Heart right ventricle (tissue), 16 donors: ENCODE measurements at places on chromosomes 7 and 10. TPM values are rescaled to one million over a fixed set of nuclear protein-coding genes. Genes with fewer than 3 reads are reported as not detected.

GRCh38 chr10:31187182-31187581 lies 131.8 kb upstream of the ZEB1 start:
- peak overlapping the region; percentile 16 for H3K27ac ChIP-seq
- H3K27me3 ChIP-seq: no peaks in the 10 kb centered on the region
- H3K4me1 ChIP-seq: peaks cover 8% of the 10 kb centered on the region
- H3K36me3 ChIP-seq: no peaks in the 10 kb centered on the region

DNA sequence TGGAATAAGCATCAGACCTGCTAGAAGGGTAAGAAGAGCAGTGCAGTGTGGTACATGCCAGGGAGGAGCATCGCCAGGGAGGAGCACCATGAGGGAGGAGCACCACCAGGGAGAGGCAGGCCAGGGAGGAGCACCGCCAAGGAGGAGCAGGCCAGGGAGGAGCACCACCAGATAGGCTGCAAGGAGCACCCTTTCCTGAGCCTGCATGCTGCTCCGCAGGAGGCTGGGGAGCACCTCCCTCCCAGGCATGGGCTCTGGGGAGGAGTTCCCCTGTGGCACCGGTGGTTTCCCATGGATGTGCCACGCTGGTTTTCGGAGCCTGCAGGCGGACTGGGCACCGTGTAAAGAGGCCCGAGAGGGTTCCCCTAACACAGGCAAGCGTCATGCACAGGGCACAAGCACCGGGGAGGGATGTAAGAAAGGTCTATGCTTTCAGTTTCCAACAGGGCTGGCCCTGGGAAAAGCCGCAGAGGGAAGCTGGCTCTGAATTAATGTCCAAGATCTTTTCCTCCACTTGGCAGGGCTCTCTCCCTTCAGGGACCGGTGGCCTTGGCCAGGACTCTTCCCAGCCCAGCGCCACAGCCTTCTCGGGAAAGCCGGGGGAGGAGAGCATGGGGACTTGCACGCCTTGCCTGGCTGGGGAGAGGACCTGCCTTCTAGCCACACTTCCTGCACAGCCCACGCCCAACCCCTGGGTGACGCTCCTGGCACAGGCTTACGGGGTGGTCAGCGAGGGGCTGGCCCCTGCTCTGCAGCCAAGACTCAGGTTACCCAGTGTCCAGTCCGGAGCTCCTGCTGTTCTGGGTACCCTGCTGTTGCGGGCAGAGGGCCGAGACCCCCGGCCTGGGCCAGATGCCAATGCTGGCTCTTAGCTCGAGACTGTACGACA lies 11.5 kb upstream of the GPER1 start:
- peak; percentile 47 for DNase-seq
- H3K4me1 ChIP-seq: peaks cover 13% of the 10 kb centered on the region
- peak overlapping the region; percentile 5 for H3K4me3 ChIP-seq
- no peaks in the 10 kb centered on the region for H3K27me3 ChIP-seq
- H3K36me3 ChIP-seq: no peaks in the 10 kb centered on the region

DNA sequence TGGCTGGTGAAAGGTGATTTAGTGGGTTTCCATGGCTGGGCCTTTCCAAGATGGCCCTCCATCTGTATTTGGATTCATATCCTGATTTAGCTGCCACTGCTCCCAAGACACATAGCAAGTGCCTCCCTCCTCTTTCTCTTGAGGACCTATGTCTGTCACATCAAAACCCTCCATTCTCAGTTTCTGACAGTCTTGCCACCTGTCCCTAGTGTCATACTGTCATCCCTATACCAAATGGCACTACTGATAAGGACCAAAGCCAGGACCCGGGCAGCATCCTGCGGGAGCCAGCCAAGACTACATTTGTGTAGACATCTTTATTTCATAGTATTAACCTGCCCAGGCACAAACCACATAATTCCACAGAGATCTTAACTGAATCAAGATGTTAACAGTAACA lies 34.8 kb downstream of the PNLIPRP2 start:
- peaks cover 12% of the 10 kb centered on the region for H3K27me3 ChIP-seq
- no peaks in the 10 kb centered on the region for H3K36me3 ChIP-seq
- no peaks in the 10 kb centered on the region for H3K4me1 ChIP-seq
- H3K27ac ChIP-seq: no peak overlapping the region
- DNase-seq: no peak

DNA sequence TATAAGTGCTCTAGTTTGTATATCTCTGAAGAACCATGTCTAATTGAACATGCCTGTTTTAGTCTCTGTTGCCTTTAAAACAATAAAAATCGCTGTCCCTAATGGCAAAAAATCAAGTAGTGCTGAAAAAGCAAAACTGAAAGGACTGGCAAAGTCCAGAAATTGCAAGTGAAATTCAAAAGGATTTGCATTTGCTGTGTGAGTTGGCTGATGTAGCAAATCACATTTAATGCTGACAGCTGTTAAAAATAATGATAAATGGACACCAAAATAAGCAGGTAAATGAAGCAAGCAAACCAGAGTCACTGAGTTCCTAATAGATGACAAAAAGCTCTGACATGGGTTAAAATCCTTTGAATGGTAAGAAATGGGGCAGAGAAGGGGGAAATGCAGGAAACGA lies 874.1 kb downstream of the GRM8 start:
- H3K36me3 ChIP-seq: no peaks in the 10 kb centered on the region
- DNase-seq: no peak
- no peaks in the 10 kb centered on the region for H3K4me1 ChIP-seq
- no peak overlapping the region for H3K27ac ChIP-seq
- H3K27me3 ChIP-seq: no peaks in the 10 kb centered on the region
- no peak overlapping the region for H3K4me3 ChIP-seq

- no peaks in the 10 kb centered on the region for H3K27me3 ChIP-seq
- no peaks in the 10 kb centered on the region for H3K36me3 ChIP-seq
- H3K4me1 ChIP-seq: peaks cover 23% of the 10 kb centered on the region
- H3K4me3 ChIP-seq: no peak overlapping the region
- peak; percentile 63 for DNase-seq
These were observed 8.1 kb downstream of the IL2RA start for GRCh38 chr10:6053816-6054631.

DNA sequence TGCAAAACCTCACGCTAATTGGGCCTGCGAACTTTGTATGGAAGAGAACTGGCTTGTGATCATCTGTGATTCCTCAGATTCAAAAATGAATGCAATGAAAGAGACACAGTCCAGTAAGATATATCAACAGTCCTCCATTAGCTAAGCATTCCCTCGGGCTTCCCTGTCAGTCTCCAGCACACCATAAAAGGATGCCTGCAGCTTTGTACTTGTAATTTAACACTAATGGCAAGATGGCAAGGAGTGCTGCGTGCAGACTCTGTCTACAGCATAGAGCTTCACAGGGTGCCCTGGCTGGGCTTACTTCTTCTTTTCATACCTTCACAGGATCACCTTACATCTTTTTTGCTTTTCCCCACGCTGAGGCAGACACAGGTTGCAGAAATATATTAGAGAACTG lies 200.0 kb downstream of the GFRA1 start:
- no peaks in the 10 kb centered on the region for H3K4me1 ChIP-seq
- H3K36me3 ChIP-seq: no peaks in the 10 kb centered on the region
- DNase-seq: no peak
- no peak overlapping the region for H3K27ac ChIP-seq
- H3K4me3 ChIP-seq: no peak overlapping the region

GRCh38 chr10:25902002-25902401 lies 32.0 kb upstream of the MYO3A start:
- no peak overlapping the region for H3K4me3 ChIP-seq
- no peaks in the 10 kb centered on the region for H3K4me1 ChIP-seq
- H3K27me3 ChIP-seq: no peaks in the 10 kb centered on the region
- H3K36me3 ChIP-seq: no peaks in the 10 kb centered on the region
- DNase-seq: no peak
- no peak overlapping the region for H3K27ac ChIP-seq

GRCh38 chr10:66762218-66762729 lies 163.6 kb upstream of the LRRTM3 start:
- DNase-seq: no peak
- no peak overlapping the region for H3K27ac ChIP-seq
- H3K36me3 ChIP-seq: peaks cover 5% of the 10 kb centered on the region

GRCh38 chr10:123683459-123683858 lies 17.3 kb downstream of the GPR26 start:
- H3K4me3 ChIP-seq: no peak overlapping the region
- H3K27ac ChIP-seq: no peak overlapping the region
- no peaks in the 10 kb centered on the region for H3K36me3 ChIP-seq
- DNase-seq: no peak

DNA sequence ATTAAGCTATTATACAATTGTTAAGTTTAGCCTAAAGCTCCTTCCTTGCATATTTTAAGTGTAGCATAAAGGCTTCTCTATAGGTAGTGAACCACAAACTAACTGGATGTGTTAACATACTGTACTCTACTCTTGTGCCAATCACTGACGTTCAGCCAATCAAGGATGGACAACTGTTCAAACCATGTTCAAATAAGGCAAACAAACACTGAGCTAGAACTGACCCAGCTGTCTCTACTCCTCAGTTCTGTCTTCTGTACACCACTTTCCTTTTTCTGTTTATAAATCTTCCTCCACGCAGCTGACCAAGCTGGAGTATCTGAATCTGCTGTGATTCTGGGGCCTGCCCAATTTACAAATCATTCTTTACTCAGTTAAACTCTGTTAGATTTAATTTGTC lies 188.7 kb upstream of the MBL2 start:
- no peak for DNase-seq
- H3K36me3 ChIP-seq: no peaks in the 10 kb centered on the region
- no peaks in the 10 kb centered on the region for H3K4me1 ChIP-seq
- H3K27me3 ChIP-seq: no peaks in the 10 kb centered on the region
- H3K4me3 ChIP-seq: no peak overlapping the region

DNA sequence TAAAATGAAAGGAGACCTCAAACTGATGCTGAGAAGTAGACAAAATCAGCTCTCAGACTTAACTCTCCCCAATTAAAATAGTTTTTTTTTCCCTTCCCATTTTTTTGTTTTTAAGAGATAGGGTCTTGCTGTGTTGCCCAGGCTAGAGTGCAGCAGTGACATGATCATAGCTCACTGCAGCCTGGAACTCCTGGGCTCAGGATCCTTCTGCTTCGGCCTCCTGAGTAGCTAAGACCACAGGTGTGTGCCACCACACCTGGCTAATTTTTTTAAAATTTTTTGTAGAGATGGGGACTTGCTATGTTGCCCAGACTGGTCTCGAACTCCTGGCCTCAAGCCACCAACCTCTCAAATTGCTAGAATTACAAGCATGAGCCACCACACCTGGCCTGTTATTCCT lies 61.1 kb downstream of the NHLRC2 start:
- H3K4me3 ChIP-seq: no peak overlapping the region
- DNase-seq: no peak
- H3K27me3 ChIP-seq: no peaks in the 10 kb centered on the region
- no peaks in the 10 kb centered on the region for H3K36me3 ChIP-seq

DNA sequence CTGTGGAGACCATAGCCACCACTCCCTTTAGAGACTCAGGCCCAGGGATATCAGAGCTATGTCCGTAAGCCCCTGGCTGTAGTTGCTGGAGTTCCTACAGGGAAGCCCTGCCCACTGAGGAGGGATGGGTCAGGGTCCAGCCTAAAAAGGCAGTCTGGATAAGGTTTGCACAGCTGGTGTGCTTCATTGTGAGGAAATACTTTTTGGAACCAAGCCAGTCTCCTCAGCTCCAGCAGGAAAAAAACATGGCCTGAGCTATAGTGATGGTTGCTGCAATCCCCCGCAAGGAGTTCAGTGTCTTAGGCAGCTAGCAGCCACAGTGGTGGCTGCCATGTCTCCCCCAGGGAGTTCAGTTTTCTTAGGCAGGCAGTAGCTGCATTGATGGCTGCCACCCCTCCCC lies 52.6 kb upstream of the CYP2C8 start:
- no peaks in the 10 kb centered on the region for H3K27me3 ChIP-seq
- no peak overlapping the region for H3K27ac ChIP-seq
- no peak for DNase-seq
- H3K4me1 ChIP-seq: no peaks in the 10 kb centered on the region
- no peaks in the 10 kb centered on the region for H3K36me3 ChIP-seq

DNA sequence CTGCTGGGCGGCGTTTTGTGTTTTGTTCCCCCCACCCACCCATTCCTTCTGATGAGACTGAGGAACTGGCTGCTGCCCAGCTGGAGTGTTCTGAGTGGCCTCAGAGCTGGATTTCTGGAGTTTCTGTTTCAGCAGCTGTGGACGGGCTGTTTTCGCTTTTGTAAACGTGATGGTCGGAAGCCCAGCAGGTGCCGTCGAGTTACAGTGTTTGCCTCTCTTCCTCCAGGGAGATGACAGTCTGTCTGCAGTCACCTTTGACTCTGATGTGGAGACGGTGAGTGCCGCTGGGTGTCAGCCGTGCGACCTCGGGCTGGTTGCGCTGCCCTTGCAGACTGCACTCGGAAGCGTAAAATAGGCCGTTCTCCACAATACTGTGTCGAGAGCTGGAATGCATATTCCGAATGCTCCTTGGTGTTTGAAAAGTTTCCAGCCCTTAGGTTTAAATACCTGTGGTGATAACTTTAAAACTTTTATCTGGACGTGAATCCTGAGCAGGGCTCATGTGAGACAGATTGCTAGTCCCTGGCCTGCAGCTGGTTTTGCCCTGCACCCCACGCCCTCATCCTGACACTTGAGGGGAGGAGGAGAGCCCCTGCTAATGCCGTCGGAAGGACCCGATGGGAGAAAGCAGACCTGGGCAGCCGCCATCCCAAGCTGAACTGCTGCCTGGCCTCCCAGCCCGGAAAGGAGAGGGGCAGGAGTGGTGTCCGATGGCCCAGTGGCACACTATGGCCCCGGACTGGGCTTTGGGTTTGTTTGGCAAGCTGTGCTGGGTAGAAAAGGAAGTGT lies 8.3 kb downstream of the IQCE start:
- H3K36me3 ChIP-seq: no peaks in the 10 kb centered on the region
- no peaks in the 10 kb centered on the region for H3K27me3 ChIP-seq
- DNase-seq: peak; percentile 20
- H3K4me3 ChIP-seq: peak overlapping the region; percentile 8

GRCh38 chr7:71601851-71602250 lies 469.9 kb downstream of the GALNT17 start:
- H3K27ac ChIP-seq: no peak overlapping the region
- H3K36me3 ChIP-seq: no peaks in the 10 kb centered on the region
- H3K27me3 ChIP-seq: no peaks in the 10 kb centered on the region
- no peaks in the 10 kb centered on the region for H3K4me1 ChIP-seq
- no peak overlapping the region for H3K4me3 ChIP-seq
- no peak for DNase-seq

GRCh38 chr7:23235813-23236221 lies 10.8 kb upstream of the GPNMB start:
- no peaks in the 10 kb centered on the region for H3K27me3 ChIP-seq
- H3K4me3 ChIP-seq: no peak overlapping the region
- no peak for DNase-seq
- H3K36me3 ChIP-seq: no peaks in the 10 kb centered on the region

IKZF5 gene
- 7.8 TPM for total RNA-seq

MSMB gene
- not detected for total RNA-seq

C10orf53 gene
- total RNA-seq: not detected

CLDN3 gene
- total RNA-seq: not detected

CREM gene
- total RNA-seq: 44.1 TPM

ADAM8 gene
- total RNA-seq: 1.6 TPM

SPOCK2 gene
- total RNA-seq: 5.2 TPM

ING3 gene
- 12.7 TPM for total RNA-seq
